A549 (cell line): ENCODE measurements at places on chromosomes 1 and 21.

GRCh38 chr1:84972377-84972987, 24.4 kb downstream of the MCOLN2 start:
- no peak for DNase-seq

DNA sequence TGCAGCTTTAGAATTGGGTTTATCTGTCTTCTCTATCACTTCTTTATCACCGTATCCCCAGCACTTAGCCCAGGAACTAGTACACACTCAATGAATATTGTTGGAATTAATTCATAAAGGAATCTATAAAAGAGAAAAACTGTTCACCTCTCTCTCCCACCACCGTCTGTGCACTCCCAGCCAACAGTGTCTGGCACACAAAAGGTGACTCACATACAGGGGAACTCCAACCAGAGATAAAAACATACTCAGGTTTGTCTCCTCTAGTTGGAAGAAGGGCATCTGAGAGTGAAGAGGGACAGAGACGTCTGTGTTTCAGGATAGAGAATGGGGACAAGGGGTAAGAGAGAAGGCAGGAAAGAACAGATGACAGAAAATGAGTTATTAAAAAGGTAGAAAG, 10.0 kb downstream of the ITLN1 start:
- DNase-seq = no peak

DNA sequence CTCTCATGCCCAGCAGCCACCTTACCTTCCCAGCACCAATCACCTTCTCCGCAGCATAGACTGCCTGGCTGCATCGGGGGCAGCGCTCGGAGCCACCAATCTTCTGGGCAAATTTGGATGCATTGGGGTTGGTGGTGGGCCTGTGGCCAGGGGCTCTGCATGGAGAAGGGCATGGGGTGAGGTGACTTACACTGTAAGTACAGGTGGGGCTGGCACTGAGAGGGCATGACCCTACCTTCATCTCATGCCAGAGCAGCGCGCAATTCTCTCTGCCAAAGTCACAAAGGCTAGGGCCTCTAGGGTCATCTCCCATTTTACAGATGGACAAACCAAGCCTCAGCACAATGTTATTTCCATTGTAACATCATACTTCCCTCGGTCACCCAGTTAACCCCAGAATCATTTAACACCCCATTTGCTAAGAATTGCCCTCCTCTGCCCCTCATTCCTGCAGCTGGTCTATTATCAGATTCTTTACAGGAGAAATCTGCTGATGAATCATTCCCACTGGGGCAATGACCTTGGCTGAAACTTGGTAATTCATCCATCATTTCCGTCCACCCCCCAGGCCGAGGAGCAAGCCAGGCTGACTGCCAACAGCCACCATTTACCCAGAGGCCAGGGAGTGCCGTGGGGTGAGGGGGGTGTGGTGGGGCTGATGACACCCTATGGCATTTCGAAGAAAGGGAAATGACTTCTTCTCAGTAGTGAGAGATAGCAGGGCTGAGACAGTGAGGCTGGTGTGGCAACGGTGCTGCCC, 17.9 kb downstream of the CSRP1 start:
- DNase-seq = peak; percentile 88

GRCh38 chr1:227549892-227550291, 13.5 kb upstream of the ZNF678 start:
- DNase-seq = no peak

DNA sequence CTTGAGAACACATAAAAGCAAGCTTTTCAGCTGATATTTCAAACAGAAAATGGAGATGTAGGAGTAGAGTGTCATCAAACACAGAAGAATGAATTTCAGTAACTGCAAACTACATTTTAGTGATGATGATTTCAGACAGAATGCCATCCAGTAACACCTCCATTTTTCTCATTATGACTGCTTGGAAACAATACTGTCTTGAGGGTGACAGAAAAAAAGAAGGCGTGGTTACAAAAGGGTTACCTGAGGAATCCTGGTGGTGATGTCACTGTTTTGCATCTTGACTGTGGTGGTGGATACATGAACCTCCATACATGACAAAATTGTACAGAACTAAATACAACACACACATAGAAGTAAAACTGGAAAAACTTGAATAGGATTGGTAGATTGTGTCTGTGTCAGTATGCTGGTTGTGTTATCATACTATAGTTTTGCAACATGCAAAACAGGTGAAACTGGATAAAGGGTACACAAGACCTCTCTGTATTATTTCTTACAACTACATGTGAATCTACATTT, 375.9 kb downstream of the PTBP2 start:
- no peak for DNase-seq

DNA sequence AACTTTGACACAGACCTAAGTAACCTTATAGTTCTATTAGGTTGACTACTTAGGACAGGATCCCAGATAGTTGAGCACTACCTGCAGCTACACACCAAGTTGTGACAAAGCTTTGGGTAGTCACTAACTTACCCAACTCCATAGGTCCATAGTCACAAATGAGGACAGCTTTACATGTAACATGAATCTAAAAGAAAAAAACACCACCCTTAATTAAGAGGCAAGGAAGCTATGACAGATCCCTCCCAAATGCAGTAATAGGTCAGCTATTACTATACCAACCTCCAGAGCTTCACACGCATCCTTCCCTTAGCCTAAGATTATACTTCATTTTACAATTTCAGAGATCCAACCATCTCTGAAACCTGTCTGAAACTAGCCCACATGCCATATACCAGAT, 12.7 kb upstream of the RAB42 start:
- no peak for DNase-seq

GRCh38 chr1:55584526-55585401, 369.6 kb upstream of the USP24 start:
- no peak for DNase-seq

- DNase-seq = no peak
These were observed 156.7 kb upstream of the CSF3R start for GRCh38 chr1:36639461-36639860.

- DNase-seq = no peak
These were observed 70.9 kb upstream of the FAM78B start for GRCh38 chr1:166237675-166238074.
